RKO (cell line): ENCODE measurements at places on chromosomes 3 and 15.

DNA sequence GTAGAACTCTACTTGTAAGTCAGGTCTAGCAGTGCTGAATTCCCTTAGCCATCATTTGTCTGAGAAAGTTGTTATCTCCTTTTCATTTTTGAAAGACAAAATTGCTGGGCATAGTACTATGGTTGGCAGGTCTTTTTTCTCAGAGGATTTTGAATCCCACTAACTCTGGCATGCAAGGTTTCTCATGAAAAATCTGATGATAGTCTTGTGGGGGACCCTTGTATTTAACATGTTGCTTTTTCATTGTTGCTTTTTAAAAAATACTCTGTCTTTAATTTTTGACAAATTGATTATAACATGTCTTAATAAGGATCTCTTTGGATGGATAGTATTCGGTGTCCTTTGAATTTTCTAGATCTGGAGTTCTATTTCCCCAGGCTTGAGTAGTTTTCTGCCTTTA is 120.9 kb downstream of the NR2E3 start:
- no peak for DNase-seq

DNA sequence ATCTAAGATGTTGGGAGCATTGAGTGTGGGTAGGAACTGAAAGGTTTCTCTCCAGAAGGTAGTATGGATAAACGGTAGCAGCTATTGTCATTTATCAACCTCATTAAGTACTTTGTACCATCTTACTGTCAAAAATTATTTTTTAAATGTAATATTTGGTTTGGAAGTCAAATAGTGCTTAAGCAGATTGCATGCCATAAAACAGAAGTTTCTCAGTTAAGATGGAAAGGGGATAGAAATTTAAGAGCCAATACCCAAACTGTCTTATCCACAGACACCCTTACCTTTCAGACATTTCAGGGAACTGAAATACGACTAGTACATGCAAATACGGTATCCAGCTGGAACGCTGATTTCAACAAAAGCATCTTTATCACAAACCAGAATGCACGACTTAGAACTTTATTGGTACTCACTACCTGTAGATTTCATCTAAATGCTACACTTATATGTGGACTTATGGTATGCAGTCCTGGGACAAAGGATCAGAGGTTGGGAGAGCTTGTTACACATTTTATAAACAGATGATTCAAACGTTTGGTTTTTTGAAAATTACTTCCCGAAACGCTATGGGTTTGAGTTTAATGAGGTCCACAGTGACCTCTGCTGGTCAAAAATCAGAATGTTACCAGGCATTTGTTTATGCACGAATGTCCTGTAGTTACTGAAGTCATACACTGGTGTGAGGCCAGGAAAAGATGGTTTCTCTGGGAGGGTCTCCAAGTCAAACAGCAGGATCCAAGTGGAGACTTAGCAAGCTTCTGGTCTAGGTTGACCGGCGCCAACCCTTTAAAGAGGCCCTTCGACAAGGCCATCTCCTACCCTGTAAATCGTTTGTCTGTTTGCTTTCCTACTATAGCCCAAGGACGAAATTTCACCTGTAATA is 45.7 kb upstream of the DUT start:
- DNase-seq = peak; percentile 75

DNA sequence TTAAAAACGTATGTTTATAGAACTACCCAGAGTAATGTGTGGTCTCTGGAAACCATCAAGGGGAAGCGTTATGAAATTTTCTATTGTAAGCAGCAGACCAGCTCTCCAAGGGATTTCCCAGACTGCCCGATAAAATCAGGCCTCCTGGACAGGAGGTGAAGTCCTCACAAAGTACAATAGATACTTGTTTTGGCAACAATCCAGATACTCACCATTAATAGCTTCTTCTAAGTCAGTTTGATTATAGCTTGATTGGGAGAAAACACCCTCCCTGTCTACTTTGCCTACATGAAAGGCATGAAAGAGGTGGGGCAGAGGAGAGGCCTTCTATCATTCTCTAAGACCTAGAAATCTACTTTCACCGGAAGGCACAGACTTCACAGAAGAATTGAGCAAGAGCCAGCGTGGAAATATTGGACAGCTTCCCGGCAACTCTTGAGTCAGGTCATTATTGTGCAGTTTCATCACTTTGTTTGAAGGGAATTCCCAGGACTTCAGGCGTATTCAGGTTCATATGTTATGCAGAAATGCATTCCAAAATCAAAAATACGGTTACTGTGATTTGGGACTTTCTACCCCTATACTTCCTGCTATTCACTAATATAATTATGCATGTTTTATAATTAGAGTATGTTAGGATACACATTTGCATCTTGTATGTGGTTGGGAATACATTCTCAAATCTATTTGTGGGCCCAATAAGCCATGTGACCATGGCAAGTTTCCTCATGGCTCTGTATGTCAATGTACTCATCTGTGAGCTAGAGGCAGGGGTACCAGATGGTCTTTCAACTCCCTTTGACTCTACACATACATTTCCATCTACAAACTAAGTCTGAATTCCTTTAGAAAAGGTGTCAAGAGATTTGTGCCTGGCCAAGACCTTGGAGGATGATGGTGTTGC is 103.5 kb downstream of the CD47 start:
- no peak for DNase-seq

GRCh38 chr3:160451602-160452001 is 2.0 kb upstream of the TRIM59 start:
- no peak for DNase-seq

DNA sequence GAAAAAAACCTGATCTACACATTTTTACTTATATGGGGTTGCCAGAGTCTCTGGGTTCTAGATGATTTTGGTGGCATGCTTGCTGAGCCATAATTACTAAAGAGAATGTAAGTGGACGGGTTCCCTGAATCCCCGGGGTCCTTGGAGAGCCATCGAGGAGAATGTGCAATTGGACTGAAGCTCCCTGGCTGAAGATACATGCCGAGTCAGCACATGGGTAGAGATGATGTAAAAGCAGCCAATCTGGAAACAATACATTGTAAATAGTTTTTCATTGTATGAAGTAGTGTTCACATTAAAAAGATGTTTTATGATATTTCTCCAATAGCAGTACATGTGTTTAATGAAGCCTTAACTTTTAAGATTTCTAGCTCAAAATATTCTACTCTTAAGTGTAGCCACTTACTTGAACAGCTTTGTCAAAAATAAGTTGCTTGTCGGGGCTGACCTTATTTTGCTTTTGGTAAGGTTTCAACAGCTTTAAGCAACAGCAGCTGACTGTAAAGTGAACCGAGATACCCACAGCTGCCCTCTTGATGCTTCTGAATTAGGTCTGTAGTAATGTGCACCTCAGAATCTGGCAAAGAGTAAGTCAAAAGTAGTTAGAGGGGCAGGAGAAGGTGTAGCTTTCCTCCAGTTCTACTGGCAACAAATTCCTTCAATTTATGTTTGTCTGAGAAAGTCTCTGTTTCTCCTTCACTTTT is 205.7 kb downstream of the PLCL2 start:
- DNase-seq = no peak

DNA sequence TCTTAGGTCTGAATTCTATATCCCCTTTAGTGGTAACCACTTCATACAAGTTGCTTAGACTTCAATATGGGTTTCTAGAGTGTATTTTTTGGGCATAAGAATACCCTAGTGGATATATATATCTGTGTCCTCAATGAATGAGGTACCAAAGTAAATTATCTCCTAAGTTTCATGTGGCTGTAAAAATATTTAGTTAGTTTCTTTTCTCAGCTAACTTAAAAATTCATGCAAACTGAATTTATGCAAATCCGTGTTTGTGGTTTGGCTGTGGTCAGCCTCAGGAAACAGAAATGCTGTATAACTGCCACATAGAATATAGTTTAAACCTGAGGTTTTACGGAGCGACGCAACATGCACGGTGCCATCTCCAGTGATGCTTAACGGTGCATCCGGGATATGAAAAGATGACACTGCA is 80.3 kb downstream of the PEX5L start:
- no peak for DNase-seq

DNA sequence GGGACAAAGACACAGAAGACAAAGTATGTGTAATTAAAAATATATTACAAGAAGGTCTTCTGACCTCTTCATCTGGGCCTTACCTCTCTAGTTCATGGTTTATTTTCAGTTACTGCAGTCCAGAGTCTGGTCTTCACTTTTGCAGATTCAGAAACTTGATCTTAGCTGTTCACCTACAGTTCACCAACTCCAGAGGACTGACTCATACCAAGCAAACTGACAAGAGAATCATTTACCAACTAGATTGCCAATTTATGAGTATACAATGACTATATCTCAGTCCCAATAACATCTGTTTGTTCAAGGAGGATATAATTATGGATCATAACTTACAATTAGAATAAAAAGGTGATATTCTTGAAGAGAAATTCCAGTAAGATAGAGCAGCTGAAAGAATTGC is 9.0 kb downstream of the P2RY1 start:
- DNase-seq = no peak
